ENCODE measurements at places on chromosomes 3 and 15.

DNA sequence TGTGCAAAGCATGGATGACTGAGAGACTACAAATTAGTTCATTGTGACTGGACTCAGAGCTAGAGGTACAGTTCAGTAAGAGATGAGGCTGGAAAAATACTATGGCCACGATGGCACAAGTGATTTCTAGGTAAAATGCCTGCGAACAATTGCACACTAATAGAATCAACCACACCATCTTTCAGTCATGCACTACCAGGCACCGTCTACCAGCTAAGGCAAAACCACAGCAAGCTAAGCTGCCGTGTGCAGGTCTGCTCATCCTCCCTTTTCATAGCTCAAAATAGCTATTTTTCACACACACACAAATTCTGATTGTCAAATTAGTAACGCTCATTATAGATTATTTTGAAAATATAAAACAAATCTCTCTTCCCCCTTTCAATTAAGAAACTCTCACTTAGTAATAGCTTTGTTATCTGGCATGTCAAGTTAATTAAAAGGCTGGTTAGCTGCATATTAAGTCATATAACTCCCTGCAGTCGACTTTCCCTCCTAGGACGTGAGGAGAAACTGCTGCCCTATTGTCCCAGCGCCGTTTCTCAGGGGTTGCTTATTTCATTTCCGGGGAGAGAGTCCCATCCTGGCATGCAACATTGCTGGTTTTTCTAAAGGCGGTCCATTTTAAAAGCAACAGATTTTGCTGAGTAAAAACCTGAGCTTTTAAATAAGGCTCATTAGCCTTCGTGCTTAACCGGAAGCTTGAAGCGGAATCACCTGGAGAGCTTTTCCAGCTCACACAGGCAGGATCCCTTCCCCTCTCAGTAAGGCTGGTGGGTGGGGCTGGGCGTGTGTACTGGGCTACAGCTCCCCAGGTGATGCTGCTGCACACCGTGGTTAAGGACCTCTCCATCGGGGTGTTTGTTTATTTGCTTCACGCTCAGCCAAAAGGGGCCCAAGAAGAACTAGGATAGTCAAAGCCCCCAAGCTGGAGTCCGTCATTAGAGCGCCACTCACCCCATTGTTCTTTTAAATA lies 16.9 kb upstream of the MEX3B start:
- no peak for DNase-seq

DNA sequence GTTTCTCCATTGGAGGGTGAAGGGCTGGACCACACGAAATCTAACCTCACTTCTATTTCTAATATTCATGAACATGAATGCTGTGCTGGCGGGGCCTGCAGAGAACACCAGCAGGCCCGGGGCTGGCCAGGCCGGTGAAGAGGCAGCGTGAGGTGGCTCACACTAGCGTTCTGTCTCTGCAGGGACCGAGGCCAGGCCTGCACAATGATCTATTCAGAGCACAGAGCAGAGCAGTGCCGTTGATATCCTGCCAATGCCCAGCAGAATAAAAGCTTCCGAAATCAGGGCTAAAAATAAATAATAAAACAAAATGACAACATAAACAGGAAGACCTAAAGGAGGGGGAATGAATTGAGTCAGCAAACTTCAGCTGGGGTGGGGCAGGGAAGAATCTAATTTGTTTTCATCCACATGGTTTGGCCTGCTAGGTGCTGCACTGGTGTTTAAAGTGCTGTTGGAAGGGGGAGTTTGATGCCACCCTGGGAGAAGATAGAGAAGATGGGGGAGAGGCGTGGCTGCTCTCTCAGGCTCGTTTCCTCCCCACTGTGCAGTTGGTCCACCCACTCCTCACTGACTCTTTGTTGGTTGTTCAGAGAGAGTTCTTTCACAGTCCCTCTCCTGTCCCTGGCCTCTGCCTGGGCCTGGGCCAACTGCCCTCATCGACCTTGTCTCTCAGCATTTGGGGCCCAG lies 837.1 kb downstream of the AGBL1 start:
- DNase-seq, result no peak

- no peak for DNase-seq
These were observed 18.1 kb downstream of the CHSY1 start for GRCh38 chr15:101233651-101234280.

DNA sequence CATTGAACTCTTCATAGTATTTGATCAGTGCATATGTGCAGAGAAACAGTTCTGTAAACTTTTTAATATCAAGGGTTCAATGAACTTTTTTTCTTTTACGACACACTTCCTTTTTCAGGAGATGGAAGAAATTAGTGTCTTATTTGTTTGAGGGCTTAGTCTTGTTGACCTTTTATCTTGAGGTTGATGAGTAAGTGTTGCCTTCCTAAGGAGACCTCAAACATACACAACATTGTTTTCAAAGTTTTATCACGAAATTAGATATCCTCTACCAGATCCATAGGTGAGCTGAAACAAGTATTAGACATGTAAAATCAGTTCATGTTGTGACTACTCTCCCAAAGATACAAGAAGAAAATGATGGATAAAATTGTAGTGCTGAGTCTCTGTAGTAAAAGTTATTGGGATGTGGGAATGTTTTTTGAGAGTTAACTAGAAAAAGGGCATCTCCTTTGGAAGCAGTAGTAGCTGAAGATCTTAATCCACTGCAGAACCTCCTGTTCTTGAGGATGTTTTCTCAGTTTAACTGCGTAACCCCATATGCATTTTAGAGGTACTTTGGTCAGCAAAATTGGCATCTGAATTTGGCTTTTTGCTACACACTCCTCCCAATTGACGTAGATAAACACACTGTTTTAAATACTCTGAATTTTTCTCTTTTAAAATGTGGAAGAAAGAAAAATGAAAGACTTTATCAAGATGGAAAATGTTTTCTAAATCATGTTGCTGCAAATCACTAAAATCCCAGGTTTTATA lies 116.8 kb downstream of the GALK2 start:
- DNase-seq, result no peak

- no peak for DNase-seq
These were observed 394.5 kb upstream of the CFAP20DC start for GRCh38 chr3:59444294-59444671.

DNA sequence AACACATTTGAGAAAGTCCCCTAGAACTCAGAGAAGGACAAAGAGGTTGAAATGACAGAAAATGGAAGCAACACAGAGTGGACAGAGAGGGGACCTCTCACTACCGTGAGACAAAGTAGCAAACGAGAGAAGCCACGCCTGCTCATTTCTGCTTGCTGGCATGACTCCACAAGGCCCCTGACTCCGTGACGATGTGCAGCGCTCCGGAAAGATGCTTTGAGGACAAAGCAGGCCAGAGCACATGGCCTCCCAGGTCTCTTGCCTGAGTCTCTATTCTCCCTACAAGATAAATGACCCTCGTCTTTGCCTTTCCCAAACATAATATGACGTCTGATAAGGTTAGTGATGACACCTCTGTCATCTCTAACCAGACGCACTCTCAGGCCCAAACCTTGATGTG lies 63.8 kb upstream of the CTSH start:
- DNase-seq, result no peak

DNA sequence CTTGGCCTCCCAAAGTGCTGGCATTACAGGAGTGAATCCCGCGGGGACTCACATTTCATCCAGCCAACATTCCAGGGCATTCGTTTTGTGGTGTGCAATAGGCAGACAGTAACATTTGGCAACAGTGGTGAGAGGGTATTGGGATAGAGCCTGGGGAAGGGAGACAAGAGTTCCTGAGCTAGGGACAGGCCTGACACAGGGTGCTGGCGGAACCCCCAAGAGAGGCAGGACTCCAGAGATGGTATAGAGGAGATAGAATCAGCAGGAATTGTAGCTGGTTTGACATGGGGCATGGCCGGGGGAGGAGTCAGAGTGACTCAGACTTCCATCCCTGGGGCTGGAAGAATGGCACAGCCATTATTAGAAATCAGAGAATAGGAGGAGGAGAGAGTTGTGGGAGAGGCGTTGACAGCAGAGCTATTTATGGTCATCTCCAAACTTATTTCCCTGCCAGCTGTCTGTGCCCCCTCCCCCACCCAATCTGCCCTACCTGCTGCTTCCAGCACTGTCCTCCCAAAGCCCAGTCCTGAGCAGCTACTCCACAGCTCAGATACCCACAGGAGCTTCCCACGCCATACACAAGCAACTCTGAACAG lies 4.4 kb upstream of the IDH2 start:
- no peak for DNase-seq

- no peak for DNase-seq
These were observed 3.7 kb downstream of the SHQ1 start for GRCh38 chr3:72844436-72844993.

- DNase-seq, result no peak
These were observed 63.6 kb downstream of the SLC15A2 start for GRCh38 chr3:121957674-121958415.

DNA sequence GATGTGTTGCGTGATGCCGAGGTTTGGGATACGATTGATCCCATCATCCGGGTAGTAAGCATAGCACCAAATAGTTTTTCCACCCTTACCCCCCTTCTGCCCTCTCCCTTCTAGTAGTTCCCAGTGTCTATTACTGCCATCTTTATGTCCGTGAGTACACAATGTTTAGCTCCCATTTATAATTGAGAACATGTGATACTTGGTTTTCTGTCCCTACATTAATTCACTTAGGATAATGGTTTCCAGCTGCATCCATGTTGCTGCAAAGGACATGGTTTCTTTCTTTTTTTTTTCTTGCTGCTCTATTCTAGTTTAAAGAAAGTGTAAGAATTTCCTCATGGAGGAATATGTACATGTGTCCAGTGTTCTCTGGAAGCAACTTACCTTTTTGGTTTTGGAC lies 51.8 kb downstream of the NSUN3 start:
- DNase-seq, result no peak

- DNase-seq, result no peak
These were observed 16.6 kb downstream of the FAM240A start for GRCh38 chr3:46628901-46629369.

GRCh38 chr3:69297501-69297900 lies 88.4 kb downstream of the FRMD4B start:
- no peak for DNase-seq

GRCh38 chr3:136984837-136985236 lies 27.1 kb downstream of the IL20RB start:
- no peak for DNase-seq

DNA sequence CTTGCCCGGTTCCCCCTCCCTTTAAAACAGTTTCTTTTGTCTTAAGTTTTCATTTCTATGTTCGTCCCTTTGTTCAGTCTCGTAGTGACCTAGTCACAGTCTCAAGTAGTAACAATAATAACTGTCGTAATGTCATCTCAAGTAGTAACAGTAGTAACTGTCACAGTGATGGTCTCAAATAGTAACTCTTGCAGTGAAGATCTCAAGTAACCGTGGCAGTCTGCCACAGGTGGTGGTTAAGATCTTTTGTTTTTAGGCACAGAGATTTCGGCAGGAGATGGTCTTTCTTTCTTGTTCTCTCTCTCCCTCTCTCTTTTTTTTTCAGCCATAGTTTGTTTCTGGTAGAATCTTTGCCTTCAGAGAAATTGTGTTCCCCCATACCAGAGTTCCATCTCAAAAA lies 656.0 kb upstream of the SGO1 start:
- DNase-seq, result no peak

DNA sequence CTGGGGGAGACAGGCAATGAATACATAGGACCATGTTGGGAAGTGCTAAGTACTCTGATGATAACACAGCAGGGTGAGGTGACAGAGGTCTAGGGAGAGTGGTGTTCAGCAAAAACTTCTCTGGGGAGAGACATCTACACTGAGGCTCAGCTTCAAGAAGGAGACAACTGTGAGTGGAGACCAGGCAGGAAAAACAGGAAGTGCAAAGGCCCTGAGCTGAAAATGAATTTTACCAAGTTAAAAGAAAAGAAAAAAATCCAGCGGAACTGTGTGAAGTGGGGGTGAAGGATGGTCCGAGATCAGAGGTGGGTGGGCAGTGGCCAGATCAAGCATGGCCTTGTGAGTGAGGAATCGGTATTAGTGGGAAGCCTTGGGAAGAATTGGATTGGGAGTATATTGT lies 110.1 kb upstream of the CLSTN2 start:
- DNase-seq, result no peak

DNA sequence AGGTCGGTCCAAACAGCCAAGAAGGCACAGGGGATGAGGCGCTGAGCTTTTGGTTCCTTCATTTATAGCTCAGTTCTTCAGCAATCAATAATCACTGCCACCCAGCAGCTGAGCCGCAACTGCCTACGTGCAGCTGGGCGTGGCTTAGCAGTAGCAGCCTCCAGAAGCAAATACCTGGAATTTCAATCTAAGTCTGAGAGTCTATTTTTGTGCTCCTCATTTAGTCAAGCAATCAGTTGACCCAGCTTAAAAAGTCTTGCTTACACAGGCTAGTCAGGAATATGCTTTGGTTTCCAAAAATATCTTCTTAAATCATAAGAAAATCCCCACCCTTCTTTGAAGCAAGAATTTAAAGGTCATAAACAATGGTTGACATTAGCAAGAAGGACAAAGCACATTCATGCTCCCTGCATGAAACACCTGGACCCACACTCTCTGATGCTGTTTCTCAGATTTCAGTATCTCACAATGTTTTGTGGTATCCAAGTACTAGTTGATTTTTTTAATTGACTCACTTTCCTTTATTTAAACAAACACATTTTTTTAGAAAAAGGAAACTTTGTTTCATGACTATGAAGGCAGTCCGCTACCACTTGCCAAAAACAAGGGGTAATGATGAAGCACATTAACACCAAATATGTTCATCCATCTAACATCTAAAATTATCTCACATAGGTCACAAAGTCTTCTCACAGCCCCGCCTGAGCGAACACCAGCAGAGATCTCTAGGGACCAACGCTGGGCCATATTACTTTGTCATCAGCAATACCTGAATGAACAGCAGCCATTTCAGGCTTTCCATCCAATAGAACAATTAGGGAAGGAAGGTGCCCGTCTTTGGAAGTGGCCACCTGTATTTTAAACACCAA lies 106.1 kb downstream of the OXNAD1 start:
- DNase-seq, result no peak

GRCh38 chr3:58353722-58354553 lies 21.2 kb downstream of the PXK start:
- DNase-seq, result no peak

- DNase-seq, result no peak
These were observed 28.6 kb downstream of the SOX14 start for GRCh38 chr3:137792626-137793271.

GRCh38 chr3:153254361-153254760 lies 92.3 kb downstream of the RAP2B start:
- DNase-seq, result no peak

- no peak for DNase-seq
These were observed 353.9 kb upstream of the TPRG1 start for GRCh38 chr3:188817935-188818269.

- no peak for DNase-seq
These were observed 52.5 kb upstream of the ZCWPW2 start for GRCh38 chr3:28295898-28296490.

DNA sequence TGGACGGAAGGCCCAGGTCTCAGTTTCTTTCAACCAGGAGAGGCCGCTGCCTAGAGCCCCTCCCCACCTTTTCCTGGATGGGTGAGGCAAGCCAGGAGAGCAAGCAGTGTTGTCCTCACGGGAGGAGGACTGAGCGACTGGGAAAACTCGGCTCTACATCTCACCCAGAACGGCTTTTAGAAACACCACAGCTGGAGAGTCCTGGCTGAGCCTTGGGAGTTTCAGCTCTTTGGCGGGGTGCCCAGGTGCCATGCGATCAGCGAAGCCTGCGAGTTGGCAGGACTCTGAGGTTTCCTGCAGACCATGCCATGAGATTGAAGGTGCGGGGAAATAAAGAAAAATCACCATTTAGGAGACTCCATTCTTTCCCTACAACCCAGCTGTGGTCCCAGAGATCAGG lies 26.0 kb downstream of the PPCDC start:
- no peak for DNase-seq
